Stimulated activated CD8-positive, alpha-beta memory T cell treated with anti-CD3 and anti-CD28 coated beads, Interleukin-7, amount 100 ng/mL, for 4 hours (primary cell): ENCODE measurements at places on chromosomes 5 and 9.

DNA sequence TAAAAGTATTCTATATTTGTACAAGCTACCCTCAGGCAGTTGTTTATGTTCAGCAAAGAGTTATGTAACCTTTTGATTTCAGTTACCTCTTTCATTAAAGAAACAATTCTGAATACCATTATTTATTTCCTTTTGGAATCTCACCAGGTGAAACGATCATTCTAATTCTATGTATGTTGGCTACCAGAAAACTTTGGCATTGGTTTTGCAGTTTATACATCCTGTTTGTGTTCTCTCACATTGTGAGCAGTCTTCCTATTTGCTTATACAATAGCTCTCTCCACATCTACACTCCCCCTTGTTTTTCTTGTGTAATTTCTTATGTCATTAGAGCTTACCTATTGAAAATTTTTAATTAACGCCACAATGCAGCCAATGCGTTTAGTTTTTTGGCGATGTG lies 276.0 kb upstream of the MPDZ start:
- DNase-seq: no peak

GRCh38 chr5:178182158-178182876 lies 4.9 kb downstream of the GMCL2 start:
- DNase-seq: no peak

DNA sequence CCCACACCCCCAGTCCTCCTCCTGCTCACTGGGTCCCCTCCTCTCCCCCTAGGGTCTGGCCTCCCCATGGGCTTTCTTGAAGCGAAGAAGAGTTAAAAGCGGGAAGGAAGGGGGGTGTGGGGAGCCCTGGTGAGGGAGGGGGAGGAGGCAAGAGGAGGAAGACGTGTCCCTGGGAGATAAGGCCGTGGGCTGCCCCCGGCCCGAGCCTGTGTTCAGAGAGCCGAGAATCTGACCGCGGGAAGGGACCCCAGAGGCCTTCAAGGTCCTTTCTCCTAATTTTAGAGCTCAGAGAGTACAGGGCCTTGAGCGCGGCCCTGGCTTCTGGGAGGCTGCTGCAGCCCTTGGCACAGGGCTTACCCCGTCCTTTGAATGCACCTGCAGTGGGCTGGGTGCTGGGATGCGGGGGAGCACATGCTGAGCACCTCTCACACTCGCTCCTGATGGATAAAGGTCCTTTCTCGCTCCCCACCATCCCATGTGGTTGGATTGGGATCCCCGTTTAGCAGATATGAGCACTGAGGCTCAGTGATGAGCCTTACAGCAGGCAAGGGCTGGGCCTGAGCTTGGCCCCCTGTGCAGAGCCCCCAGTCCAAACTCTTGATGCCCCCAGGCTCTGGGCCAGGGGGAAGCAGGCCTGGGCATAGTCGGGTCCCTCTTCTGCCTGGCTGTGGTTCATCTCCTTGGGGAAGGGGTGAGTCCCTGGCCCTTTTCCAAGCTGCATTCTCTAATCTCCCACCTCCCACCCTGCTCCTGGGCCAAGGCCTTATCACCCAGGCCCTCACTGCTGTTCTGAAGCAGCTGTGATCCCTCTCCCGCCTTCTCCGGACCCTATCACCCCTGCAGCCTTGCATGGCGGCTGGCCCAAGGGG lies 5.9 kb downstream of the GFI1B start:
- no peak for DNase-seq

DNA sequence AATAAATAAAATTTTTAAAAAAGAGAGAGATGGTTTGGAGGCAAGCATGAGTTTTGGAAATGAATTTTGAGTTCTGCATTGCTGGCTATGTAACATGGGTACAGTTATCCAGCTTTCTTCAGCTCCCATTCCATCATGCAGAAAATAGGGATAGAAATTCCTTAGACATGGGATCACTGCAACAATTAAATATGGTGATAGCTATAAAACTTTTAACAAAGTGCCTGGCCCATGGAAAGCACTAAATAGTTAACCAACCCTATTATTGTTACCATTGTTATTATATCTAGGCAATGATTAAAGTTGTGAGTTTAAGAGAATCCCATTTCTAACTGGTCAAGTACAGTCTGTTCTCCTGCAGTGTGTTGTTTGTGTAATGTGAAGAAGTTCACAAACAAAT lies 115.4 kb upstream of the GAS1 start:
- DNase-seq: no peak

GRCh38 chr9:2991292-2991691 lies 147.4 kb upstream of the PUM3 start:
- no peak for DNase-seq

GRCh38 chr5:78594610-78595457 lies 53.7 kb downstream of the LHFPL2 start:
- DNase-seq: no peak

- no peak for DNase-seq
These were observed 651.3 kb upstream of the ACO1 start for GRCh38 chr9:31733166-31733565.

- DNase-seq: no peak
These were observed 168.1 kb downstream of the NR3C1 start for GRCh38 chr5:143235423-143235822.

DNA sequence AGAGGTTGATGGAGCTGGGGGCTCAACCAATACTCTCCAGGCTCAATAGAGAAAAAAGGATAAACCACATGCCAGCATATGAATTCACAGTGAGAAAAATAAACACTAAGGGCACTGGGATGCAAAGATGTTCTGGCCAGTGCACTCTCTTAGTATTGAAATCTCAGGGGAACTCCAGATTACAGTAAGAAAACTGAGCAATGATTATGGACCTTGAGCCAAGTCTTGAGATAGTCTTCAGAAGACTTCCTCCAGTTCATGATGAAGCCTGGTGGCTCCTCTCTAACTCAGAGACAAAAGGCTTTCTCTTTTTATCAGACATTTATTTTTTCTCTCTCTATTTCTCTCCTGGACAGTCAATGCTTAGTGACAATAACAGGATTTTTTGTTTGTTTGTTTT lies 139.8 kb upstream of the SPEF2 start:
- DNase-seq: no peak

DNA sequence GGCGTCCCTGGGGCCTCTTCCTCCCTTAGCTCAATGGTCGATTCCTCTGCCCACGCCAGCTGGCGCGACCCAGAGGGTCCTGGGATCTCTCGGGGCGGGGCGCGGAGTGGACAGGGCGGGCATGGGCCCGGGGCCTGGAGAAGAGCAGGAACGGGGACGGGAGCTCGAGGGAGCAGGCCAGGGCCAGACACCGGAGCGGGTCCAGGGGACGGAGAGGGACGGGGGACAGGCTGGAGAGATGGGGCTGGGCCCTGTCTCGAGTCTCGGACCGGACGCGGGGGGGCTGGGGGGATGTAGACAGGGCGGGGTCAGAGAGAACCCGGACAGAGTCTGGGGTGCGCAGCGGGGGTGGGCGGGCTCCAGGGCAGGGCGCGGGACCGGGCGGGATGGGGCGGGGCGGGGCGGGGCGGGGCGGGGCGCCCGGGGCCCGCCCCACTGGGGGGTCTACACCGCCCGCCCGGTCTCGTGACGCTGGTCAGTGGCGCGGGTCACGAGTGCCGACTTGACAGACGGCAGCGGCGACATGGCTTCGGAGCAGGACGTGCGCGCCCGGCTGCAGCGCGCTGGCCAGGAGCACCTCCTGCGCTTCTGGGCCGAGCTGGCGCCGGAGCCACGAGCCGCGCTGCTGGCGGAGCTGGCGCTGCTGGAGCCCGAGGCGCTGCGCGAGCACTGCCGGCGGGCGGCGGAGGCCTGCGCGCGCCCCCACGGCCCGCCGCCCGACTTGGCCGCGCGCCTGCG lies at the start of gene UAP1L1:
Gene UAP1L1, plus strand, starts transcription at position 508 of the 738 bp plus-strand sequence. Its CDS starts 16 bp downstream, at position 524.
- peak; percentile 48 for DNase-seq

GRCh38 chr5:56757077-56757476 lies 58.3 kb upstream of the MAP3K1 start:
- DNase-seq: no peak

- DNase-seq: no peak
These were observed 29.2 kb upstream of the GTF2H2C start for GRCh38 chr5:69530561-69531405.

DNA sequence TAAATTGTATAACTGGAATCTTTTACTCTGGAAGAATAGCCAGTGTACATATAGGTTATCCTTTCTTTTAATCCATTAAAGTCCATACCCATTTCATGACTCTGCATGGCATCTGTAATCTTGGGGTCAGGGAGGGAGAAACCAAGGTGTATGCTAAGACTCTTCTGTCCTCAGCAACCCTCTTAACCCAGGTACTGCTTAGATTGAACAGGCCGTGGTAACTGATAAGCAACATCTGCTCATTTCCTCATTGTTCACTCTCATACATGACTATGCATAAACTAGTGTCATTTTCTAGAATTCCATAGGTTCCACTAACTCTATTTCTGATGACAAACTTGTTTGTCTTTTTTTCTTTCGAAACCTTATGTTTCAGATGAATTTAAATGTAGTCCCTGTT lies 69.3 kb upstream of the IFNE start:
- no peak for DNase-seq

DNA sequence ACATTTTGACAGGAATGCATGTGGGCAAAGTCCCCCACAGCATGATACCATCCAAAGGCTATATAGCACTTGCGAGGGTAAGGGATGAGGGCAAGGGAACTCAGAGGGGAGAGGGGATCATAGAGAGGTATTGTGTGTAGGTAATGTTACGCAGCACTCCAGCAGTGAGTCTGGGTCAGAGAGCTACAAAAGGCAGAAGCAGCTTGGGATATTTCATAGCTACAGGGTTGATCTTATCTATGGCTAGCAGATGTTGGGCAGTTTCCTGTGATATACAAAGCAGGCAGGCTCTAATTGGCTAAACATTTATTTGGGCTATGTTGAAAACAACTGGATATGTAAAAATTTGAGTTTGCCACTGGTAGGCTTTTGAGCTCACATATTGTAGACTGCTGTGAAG lies 17.8 kb upstream of the SLCO4C1 start:
- DNase-seq: no peak

DNA sequence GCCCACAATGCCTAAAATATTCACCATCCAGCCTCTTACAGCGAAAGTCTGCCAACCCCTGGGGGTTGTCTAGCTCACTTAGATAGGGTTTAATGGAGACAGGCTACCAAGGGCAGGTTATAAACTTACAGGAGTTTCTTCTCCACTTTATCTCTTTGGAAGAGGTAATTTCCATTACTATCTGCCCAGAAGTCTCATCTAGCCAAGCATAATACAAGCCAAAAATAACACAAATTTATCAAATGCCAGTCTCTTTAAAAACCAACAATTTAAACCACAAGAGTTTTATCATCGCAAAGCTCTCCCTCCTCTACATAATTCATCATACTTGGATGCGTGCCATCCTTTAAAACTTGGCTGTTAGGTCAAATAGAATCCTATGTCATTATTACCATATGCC lies 6.2 kb downstream of the RBM22 start:
- DNase-seq: no peak

DNA sequence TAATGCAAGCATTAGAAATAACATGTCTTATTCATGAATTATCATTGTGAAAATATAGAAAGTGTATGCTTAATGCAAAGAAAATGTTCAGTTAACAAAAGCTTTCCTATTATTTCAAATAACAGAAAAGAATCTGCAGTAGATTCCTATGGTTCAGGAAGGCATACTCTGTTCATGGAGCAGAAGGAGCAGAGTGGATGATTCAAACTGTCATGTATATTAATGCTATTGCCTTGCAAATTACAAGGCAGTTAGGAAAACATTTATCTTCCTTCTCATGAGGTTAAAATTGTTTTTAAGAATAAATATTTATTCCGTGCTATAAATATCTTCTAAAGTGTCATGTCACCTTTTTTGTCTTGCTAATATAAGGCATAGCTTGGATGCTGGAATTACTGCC lies 47.5 kb downstream of the PCSK1 start:
- DNase-seq: no peak

DNA sequence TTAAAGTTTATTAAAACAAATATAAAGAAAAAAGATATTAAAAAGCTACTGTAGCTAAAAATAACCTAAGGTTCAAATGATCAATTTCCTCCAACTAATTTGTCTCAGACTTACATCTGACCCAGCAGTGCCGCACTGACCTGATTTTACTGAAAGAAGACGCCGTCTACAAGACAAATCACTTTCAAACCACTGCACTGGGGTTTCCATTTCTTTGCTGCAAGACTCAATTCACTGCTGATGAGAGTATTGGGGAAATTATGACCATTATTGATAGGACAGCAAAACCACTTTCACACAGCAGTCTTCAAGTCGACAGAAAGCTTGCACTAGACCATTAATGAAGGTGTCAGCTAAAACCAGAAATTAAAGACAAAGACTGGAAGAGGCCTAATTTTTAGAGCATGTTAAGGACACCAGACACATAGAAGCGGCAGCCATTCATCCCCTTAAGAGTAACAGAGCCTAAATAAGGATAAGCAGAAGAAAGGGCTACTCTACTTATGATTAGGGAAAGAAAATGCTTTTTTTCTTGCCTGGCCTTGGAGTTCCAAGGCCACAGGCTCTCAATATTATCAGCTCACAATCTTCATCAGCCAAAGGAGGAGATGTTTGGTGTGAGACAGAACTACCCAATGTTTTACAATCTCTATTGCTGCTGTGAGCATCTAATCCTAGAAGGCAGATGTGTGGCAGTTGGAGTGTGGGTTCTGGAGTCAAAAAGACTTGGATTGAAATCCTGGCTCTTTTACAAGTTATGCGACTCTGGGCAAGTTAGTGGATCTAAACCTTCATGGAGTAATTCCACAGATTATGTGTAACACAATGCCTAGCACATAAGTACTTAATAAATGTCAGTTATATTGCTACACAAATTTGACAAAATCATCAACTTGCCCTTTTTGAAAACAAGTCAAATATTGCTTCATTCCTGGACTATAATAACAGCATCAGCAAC lies 190.7 kb downstream of the MAPKAP1 start:
- DNase-seq: no peak

DNA sequence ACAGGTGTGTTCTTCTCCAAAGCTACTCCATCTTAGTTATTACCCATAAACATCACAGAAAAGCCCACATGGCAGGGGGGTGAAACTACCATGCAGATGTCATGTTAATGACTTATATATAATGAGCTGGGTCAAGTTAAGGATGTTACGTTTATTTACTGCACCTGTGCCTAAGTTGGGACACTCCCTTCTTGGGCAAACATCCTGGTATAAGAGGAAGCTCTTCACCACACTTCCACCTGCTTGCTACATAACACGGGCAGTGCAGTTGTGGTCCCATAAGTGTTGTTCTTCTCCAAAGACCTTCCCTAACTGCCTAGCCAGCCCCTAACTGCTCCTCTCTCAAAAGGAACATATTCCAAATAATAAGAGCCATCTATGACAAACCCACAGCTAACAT lies 9.3 kb upstream of the ZCCHC9 start:
- DNase-seq: no peak

GRCh38 chr5:12343558-12343957 lies 439.3 kb upstream of the CTNND2 start:
- DNase-seq: no peak
